Thymus (tissue), 14 donors: ENCODE measurements at places on chromosomes 11 and 22. TPM values are rescaled to one million over a fixed set of nuclear protein-coding genes. Genes with fewer than 3 reads are reported as not detected.

DNA sequence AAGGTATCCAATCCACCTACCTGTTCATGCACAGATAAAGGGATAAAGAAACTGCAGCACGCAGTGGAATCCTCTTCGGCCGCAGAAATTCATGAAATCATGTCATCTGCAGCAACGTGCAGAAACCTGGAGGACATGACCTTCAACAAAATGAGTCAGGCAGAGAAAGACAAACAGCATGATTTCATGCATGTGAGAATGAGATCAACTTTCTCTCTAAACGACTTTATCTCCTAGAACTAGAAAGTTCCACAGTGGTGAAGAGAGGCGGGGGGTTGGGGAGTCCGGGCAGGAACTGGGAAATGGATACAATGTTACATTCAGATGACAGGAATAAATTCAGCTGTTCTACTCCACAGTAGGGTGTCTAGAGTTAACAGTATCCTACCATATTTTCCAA is 9.9 kb downstream of the RGL4 start:
- H3K4me1 ChIP-seq, result peaks cover 29% of the 10 kb centered on the region
- H3K27me3 ChIP-seq, result no peaks in the 10 kb centered on the region
- DNase-seq, result no peak
- H3K4me3 ChIP-seq, result no peak overlapping the region
- H3K36me3 ChIP-seq, result peaks cover 66% of the 10 kb centered on the region

- no peak overlapping the region for H3K4me3 ChIP-seq
- H3K4me1 ChIP-seq, result peaks cover under 1% of the 10 kb centered on the region
- DNase-seq, result no peak
- no peaks in the 10 kb centered on the region for H3K36me3 ChIP-seq
Measured at GRCh38 chr11:65008016-65008415, 5.9 kb upstream of the ARL2 start.

The HDHD5 gene
- polyA plus RNA-seq, result 30.7 TPM

- H3K27ac ChIP-seq, result no peak overlapping the region
- peaks cover 17% of the 10 kb centered on the region for H3K36me3 ChIP-seq
- peak; percentile 53 for DNase-seq
- peaks cover 20% of the 10 kb centered on the region for H3K4me1 ChIP-seq
- no peaks in the 10 kb centered on the region for H3K27me3 ChIP-seq
- H3K4me3 ChIP-seq, result no peak overlapping the region
Measured at GRCh38 chr22:21726650-21727049, 8.9 kb downstream of the YPEL1 start.

DNA sequence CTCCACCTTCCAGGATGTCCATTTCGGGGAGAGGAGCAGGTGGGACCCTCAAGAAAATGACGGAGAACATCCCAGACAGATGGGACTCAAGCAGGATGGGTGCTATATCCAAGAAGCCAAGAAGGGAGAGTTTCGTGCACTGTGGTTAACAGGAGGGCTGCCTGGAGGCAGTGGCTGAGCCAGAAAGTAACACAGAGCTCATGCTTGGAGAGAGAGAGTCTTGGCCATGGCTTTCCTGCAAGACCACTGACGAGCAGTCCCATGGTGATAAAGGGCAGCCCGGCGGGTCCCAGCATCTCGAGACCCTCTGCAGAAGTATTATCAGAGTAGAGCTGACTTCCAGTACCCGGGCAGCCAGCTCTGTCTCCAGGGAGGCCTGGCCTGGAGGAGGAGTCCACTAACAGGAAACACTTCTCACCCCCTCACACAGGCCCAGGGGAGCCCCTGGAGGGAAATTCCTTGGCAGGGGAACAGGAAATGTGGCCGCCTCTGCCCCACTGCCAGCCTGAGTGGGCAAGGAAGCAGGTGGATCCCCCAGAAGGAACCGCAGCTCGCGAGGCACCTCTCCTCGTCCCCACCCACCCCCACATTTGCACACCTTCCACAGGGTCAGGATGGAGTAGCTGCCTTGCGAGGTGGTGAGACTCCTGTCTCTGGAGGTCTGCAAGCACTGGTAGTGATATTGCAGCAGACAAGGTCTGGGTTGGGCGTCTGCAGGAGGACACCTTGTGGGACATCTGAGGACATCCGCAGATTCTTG is 32.2 kb downstream of the CYTH4 start:
- DNase-seq, result no peak
- peaks cover 22% of the 10 kb centered on the region for H3K4me1 ChIP-seq
- H3K27me3 ChIP-seq, result peaks cover 6% of the 10 kb centered on the region
- peak overlapping the region; percentile 15 for H3K27ac ChIP-seq
- H3K36me3 ChIP-seq, result peaks cover 32% of the 10 kb centered on the region
- H3K4me3 ChIP-seq, result no peak overlapping the region

DNA sequence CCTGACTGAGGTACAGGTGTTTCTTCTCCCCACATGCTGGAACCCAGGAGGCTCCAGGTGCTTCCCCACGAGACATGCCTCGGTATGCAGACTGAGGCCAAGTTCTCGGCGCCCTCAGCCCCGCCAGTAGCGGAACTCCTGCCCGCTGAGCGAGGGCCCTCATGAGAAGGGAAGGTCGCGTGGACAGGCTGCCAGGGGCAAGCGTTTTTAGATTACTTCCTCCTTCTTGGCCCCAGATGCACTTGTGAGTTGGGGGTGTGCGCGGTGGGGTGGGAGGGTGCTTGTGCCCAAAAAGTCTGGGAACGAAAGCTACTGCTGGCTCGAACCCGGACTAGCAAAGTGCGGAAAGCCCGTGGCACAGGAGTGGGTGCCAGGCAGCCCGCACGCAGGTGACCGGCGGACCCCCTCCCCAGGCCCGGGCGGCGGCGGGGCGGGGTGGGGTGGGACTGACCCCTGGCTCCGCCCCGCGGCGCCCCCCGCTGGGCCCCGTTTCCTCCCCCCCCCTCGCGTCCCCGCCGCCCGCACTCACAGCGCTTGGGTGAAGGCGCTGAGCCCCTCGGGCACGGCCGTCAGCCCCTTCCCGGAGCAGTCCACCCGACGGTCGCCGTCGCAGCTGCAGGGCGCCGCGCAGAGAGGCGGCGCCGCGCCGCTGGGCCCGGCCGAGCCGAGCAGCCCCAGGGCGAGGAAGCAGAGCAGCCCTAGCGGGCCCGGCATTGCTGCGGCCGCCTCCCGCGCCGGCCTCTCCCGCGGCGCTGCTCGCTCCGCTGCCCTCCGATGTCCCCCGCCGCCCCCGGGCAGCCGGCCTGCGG is 797 bp downstream of the LGR4 start:
- peak; percentile 11 for DNase-seq
- H3K27ac ChIP-seq, result no peak overlapping the region
- peaks cover 44% of the 10 kb centered on the region for H3K27me3 ChIP-seq
- H3K36me3 ChIP-seq, result no peaks in the 10 kb centered on the region
- H3K4me3 ChIP-seq, result peak overlapping the region; percentile 61

DNA sequence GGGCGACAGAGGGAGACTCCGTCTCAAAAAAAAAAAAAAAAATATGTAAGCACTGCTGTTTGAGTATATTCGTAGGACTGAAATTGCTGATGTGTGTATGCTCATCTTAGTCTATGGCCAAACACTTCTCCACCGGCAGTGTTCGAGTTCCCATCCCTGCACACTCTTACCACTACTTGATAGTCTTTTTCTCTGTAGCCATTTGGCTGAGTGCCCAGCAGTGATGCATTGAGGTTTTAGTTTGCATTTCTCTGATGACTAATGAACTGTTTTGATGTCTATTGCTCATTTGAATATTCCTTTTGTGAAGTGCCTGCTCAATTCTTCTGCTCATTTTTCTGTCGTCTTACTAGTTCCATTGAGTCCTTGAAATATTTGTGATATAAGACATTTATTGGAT is 1.9 kb downstream of the TIRAP start:
- H3K27me3 ChIP-seq, result no peaks in the 10 kb centered on the region
- no peaks in the 10 kb centered on the region for H3K36me3 ChIP-seq
- no peak for DNase-seq
- no peak overlapping the region for H3K4me3 ChIP-seq

DNA sequence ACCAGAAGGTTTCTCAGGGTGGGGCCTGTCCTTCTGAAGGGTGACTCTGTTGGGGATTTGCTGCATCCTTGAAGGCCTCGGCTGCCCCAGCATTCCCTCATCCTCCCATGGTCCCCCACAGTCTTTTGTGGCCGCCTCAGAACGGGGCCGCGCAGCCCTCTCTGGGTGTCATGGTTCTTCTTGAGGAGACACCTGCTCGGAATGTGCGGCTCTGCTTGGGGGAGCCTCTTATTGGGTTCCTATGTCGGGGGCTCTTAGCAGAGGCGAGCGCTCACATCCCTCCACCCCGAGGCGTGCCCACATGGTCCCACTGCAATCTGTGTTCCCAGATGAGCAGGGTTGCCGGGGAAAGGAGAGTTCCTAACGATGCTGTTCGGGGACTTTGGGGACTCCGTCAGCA is 1008.4 kb downstream of the BRD1 start:
- no peak overlapping the region for H3K4me3 ChIP-seq
- no peak for DNase-seq
- H3K36me3 ChIP-seq, result no peaks in the 10 kb centered on the region
- H3K27me3 ChIP-seq, result no peaks in the 10 kb centered on the region

The MOGAT2 gene
- polyA plus RNA-seq, result 0.27 TPM

DNA sequence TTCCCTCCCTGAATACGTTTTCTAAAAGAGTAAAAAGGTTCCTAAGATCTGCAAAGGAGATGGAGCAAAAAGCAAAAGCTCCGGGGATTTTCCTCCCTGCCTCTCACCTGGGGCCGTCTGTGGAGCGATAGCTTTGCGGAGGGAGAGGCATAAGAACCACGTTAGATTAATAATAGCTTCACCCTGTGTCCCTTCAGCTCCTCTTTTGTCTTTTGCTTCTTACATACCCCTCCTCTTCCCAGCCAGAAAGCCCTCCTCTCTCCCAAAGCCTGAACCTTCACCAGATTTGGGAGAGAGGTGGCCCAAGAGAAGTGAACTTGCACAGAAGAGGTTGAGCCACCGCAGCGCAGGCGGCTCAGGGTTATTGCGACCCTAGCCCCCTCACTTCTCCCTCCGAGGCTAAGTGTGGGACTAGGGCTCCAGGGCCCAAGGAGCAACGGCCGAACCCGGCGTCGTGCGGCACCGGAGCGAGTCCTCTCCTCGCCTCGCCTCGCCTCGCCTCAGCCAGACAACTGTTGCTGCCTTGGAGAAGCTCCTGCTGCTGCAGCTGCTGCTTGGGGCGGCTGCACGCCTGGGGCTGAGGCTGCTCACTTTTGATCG is 97.6 kb upstream of the HSD17B12 start:
- no peak overlapping the region for H3K27ac ChIP-seq
- H3K4me3 ChIP-seq, result no peak overlapping the region
- H3K4me1 ChIP-seq, result peaks cover 5% of the 10 kb centered on the region
- H3K27me3 ChIP-seq, result peaks cover 80% of the 10 kb centered on the region
- no peaks in the 10 kb centered on the region for H3K36me3 ChIP-seq

GRCh38 chr11:118610773-118611432 is 3.5 kb downstream of the PHLDB1 start:
- peaks cover 26% of the 10 kb centered on the region for H3K4me1 ChIP-seq
- no peak overlapping the region for H3K27ac ChIP-seq
- H3K4me3 ChIP-seq, result no peak overlapping the region
- H3K36me3 ChIP-seq, result no peaks in the 10 kb centered on the region

- DNase-seq, result no peak
- no peaks in the 10 kb centered on the region for H3K27me3 ChIP-seq
- H3K27ac ChIP-seq, result peak overlapping the region; percentile 52
- H3K4me1 ChIP-seq, result peaks cover 19% of the 10 kb centered on the region
- no peak overlapping the region for H3K4me3 ChIP-seq
- no peaks in the 10 kb centered on the region for H3K36me3 ChIP-seq
Measured at GRCh38 chr11:123504401-123504800, 74.3 kb downstream of the GRAMD1B start.

The HEPN1 gene
- polyA plus RNA-seq, result 0.07 TPM

The GGTLC3 gene
- polyA plus RNA-seq, result 0.07 TPM

The FGF4 gene
- polyA plus RNA-seq, result 0.14 TPM

DNA sequence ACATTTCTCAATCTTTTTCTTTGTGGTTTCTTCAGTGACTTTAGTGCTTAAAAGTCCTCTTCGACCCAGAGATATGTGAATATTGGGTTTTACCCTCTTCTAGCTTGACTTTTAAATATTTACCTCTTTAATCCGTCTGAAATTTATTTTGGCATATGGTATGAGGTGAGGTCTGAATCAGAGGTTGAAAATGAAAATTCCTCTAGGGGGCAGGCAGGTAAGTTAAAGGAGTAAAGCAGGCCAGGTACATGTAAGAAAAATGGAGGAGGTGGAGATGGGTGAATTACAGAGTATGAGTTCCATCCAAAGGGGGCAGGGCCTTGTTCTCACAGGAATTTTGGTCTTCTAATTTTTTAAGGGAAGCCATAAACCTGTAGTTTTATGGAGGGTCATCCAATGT is 263.8 kb upstream of the NARS2 start:
- H3K4me3 ChIP-seq, result no peak overlapping the region
- no peaks in the 10 kb centered on the region for H3K27me3 ChIP-seq
- no peak overlapping the region for H3K27ac ChIP-seq
- no peaks in the 10 kb centered on the region for H3K4me1 ChIP-seq
- DNase-seq, result no peak

The NELL1 gene
- polyA plus RNA-seq, result 1.4 TPM

The GLYAT gene
- polyA plus RNA-seq, result 0.18 TPM

- DNase-seq, result no peak
- H3K27me3 ChIP-seq, result no peaks in the 10 kb centered on the region
- H3K4me1 ChIP-seq, result peaks cover 23% of the 10 kb centered on the region
- H3K27ac ChIP-seq, result peak overlapping the region; percentile 36
- no peaks in the 10 kb centered on the region for H3K36me3 ChIP-seq
Measured at GRCh38 chr22:21861264-21861848, 6.1 kb downstream of the MAPK1 start.

GRCh38 chr11:66339162-66339675 is 3.0 kb upstream of the RIN1 start:
- H3K36me3 ChIP-seq, result peaks cover 58% of the 10 kb centered on the region
- peaks cover 5% of the 10 kb centered on the region for H3K27me3 ChIP-seq

GRCh38 chr11:3738241-3738640 is 59.1 kb downstream of the NUP98 start:
- peaks cover 40% of the 10 kb centered on the region for H3K36me3 ChIP-seq
- no peak overlapping the region for H3K4me3 ChIP-seq
- DNase-seq, result no peak

The DRD4 gene
- 0.82 TPM for polyA plus RNA-seq

DNA sequence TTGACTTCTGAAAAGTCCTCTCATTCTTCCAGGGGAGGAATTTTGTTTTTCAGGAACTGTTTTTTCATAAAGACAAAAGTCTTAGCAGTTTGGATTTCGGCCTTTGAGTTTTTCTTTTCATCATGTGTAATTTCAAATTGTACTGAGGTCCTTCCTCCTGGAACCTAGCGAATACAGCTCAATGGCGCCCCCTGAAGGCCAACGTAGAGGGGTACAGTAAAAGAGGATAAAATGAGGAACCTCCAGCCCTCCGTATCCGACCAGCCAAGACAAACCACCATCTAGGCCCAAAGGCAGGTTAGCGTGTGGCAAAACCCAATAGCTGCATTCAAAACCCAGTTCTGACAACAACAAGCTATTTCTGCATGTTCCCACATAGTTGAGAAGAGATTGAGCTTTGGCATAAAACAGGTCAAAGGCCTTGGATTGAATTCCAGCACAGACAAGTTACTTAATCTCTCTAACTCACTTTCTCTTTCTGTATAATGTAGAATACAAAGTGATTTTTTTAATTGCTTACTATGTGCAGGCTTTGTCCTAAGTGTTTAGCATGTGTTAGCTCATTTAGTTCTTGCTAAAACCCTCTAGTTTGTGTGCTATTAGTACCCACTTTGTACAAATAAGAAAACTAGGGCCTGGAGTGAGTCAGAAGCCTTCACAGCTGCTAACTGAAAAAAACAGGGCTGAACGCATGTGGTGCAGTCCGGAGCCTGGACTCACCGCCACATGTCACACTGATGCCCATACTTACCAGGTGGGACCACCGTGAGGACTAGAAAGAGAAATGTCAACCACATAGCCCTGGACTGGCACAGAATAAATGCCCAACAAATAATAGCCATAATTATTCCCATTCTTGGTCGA is 43.2 kb upstream of the ETS1 start:
- H3K27me3 ChIP-seq, result no peaks in the 10 kb centered on the region
- H3K36me3 ChIP-seq, result no peaks in the 10 kb centered on the region
- no peak overlapping the region for H3K4me3 ChIP-seq
- peak overlapping the region; percentile 39 for H3K27ac ChIP-seq

GRCh38 chr22:37416827-37417226 is 10.5 kb downstream of the ELFN2 start:
- H3K36me3 ChIP-seq, result no peaks in the 10 kb centered on the region
- H3K4me3 ChIP-seq, result no peak overlapping the region
- H3K27me3 ChIP-seq, result peaks cover 29% of the 10 kb centered on the region
